Vagina (tissue), 2 donors: ENCODE measurements at places on chromosomes 13 and 19.

- DNase-seq, result no peak
Measured at GRCh38 chr19:10699650-10700335, 1.4 kb upstream of the QTRT1 start.

- no peak for DNase-seq
Measured at GRCh38 chr19:17180997-17181702, 34.0 kb upstream of the USE1 start.

GRCh38 chr19:18683109-18683957 is at the start of gene CRTC1:
Gene CRTC1, plus strand, starts transcription at chr19:18683680. Its CDS starts 23 bp downstream, at chr19:18683703.
- no peak for DNase-seq

- DNase-seq, result no peak
Measured at GRCh38 chr19:32388393-32388855, 17.1 kb upstream of the DPY19L3 start.

DNA sequence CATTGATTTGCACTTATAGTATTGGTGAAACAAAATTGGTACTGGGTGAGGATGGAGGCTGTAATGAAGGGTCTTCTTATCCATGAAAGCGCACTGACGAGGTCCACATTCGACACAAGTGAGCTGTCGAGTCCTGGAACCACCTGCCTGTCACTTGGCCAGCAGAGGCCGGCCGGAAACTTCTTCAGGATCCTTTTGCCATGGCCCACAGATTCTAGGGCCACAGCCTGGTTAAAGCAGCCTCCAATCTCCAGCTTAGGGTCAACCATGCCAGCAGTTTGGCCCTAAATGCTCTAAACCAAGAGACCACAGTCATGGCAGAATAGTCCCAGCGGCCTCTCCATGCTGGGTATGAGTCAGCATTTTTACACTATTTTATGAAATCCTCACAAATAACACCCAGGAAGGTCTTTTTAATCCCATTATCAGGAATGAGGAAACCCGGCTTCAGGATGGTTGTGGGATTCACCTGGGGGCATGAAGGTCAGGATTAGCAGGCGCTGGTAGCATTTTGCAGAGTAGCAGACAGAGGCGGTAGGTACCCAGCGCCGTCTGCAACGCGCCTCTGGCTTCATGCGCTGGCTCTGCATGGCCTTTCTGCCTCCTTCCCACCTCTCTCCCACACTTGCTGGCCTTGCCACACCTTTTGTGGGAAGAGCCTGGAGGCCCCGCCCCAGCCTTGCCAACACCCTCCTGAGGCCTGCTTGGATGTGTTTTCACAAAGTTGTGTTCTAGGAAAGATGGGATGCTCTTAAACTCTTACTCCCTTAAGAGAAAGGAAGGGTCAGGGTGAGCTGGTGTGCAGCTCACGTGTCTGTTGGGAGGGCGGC is 15.2 kb downstream of the GAS6 start:
- peak; percentile 81 for DNase-seq
